Stimulated activated memory B cell treated with anti-CD40 and anti-IgM and Interleukin-4, amounts not matched to agents 10 μg/mL and 1 μg/mL and 100 μg/mL, for 72 hours (primary cell): ENCODE measurements at places on chromosomes 6 and 20.

DNA sequence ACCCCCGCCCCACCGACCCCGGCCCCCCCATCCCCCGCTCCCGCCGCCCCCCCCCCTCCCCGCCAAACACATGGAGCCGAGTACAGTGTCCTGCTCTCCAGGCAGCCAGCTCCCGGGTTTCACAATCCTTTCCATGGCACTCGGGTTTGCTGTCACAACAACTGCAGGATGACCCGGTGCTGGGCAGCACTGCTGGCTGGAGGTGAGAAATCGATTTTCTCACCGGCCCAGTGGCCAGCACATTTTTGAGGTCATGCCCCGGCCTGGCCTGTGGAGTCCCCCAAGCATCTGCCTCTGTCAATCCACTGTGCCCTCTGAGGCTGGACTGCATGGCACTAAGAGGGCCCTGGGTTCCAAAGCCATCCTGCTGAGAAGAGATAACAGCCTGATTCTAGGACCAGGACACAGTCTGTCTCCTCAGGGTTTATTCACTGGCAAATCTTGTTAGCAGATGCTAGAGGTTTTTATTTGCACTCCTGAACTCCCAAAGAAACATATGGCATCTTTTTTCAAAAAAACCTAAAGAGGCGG, 129.5 kb downstream of the NFATC2 start:
- H3K4me1 ChIP-seq: peaks cover 67% of the 10 kb centered on the region
- peaks cover 55% of the 10 kb centered on the region for H3K36me3 ChIP-seq
- H3K4me3 ChIP-seq: no peak overlapping the region

DNA sequence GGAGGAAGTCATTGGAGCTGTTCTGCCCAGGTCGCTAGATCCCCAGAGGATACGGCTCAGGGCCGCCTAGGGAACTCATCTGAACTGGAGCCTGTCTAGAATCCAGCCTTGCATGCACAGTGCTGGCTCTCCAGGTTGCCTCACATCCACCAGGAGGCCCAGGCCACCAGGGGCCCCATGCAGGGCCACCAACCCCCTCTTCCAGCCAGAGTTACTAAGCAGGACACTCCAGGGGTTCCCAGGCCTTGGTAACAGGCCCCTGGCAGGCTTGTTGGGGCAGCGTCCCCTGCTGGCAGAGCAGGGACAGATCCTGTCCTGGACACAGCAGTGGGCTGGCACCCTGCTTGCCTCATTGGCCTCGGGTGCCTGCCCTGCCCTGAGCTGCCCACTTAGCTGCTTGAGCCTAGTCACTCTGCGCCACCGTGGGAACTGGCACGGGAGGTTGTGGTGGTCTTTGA, 35.3 kb downstream of the EFCAB8 start:
- no peak overlapping the region for H3K4me3 ChIP-seq
- no peaks in the 10 kb centered on the region for H3K36me3 ChIP-seq
- no peak overlapping the region for H3K27ac ChIP-seq

GRCh38 chr6:112281821-112282615, 27.7 kb upstream of the LAMA4 start:
- H3K4me1 ChIP-seq: no peaks in the 10 kb centered on the region
- peaks cover 13% of the 10 kb centered on the region for H3K27me3 ChIP-seq
- no peak overlapping the region for H3K27ac ChIP-seq
- ATAC-seq: no peak

DNA sequence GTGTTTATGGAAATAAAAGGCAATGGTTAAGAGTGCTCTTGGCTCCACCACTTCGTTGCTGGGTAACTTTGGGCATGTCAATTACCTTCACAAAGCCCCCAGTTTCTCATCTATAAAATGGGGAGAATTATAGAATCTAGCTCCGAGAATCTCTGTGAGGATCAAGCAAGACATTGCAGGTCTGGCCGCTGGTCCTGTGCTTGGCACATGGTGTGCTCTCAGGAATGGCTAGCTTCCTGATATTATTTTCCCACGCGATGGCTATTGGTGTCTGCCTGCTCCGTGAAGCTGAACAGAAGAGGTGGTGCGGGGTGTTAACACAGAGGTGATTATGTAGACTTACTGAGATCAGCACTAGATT, 57.0 kb downstream of the NOX3 start:
- ATAC-seq: no peak
- H3K36me3 ChIP-seq: no peaks in the 10 kb centered on the region
- H3K27ac ChIP-seq: no peak overlapping the region
- no peak overlapping the region for H3K4me3 ChIP-seq

GRCh38 chr6:25950297-25950696, 12.3 kb upstream of the TRIM38 start:
- ATAC-seq: no peak
- H3K27ac ChIP-seq: no peak overlapping the region
- no peaks in the 10 kb centered on the region for H3K27me3 ChIP-seq
- peaks cover 9% of the 10 kb centered on the region for H3K4me1 ChIP-seq
- H3K36me3 ChIP-seq: peaks cover 5% of the 10 kb centered on the region

GRCh38 chr20:49484180-49485140, 2.0 kb upstream of the KCNB1 start:
- ATAC-seq: peak; percentile 79
- H3K36me3 ChIP-seq: no peaks in the 10 kb centered on the region
- no peak overlapping the region for H3K27ac ChIP-seq
- peak overlapping the region; percentile 75 for H3K4me3 ChIP-seq
- peaks cover 96% of the 10 kb centered on the region for H3K27me3 ChIP-seq

DNA sequence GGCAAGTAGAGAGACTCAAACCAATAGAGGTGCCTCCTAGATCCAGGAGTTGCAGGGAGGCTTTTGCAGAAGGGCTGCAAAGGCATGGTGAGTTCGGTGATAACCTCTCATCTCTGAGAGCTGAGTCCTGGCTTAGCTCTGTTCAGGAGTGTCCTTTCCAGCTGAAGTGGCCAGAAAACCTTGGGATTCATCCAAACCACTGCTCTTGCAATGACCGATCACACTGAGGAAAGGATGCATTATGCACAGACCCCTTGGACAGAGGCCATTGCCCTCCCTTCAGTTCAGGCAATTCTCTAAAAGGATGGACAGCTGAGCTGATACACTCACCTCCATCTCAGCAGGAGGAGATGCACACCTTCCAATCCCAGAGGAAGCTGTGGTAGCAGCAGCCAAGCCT, 158.8 kb upstream of the ENPP5 start:
- no peak for ATAC-seq
- no peaks in the 10 kb centered on the region for H3K36me3 ChIP-seq
- peaks cover 18% of the 10 kb centered on the region for H3K27me3 ChIP-seq
- H3K4me1 ChIP-seq: peaks cover 12% of the 10 kb centered on the region

DNA sequence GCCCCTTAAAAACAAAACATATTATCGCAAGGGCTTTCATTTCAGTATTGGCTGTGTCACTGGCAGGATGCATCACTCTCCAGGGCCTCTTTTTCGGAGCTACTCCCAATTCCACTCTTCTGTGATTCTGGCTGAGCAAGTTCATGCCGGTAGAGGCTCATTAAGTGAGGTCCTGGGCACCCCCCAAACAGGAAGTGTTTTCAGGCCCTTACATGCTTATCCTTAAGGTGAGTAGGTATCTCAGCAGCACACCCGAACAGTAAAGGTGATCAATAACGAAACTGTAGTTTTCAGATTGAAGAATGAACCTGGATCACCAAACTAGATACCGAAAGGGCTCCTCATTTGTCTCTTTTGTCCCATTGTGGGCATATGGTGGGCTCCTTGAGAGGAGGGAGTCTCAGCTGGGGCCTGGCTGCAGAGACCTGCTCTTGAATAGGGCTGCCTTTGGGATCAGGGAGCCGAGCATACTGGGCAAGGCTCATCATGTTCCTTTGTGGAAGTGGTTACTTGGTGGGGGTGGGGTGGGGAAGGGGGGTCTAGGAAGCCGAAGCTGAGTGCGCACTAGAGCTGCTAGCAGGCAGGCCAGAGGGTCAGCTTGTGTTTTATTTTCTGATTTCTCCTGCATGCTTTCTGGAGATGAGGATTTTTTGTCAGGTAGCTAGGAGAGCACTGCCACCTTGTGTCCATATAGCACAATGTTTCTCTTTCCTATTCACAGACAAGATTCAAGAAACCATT, 65.2 kb downstream of the CDS2 start:
- H3K4me1 ChIP-seq: peaks cover 15% of the 10 kb centered on the region
- H3K27ac ChIP-seq: peak overlapping the region; percentile 70
- peaks cover 28% of the 10 kb centered on the region for H3K36me3 ChIP-seq
- ATAC-seq: peak; percentile 68
- no peaks in the 10 kb centered on the region for H3K27me3 ChIP-seq

- H3K27me3 ChIP-seq: no peaks in the 10 kb centered on the region
- H3K4me3 ChIP-seq: no peak overlapping the region
- peaks cover 14% of the 10 kb centered on the region for H3K4me1 ChIP-seq
- peak overlapping the region; percentile 1 for H3K27ac ChIP-seq
- no peaks in the 10 kb centered on the region for H3K36me3 ChIP-seq
Observed at GRCh38 chr6:37095997-37096396, 74.0 kb upstream of the PIM1 start.

DNA sequence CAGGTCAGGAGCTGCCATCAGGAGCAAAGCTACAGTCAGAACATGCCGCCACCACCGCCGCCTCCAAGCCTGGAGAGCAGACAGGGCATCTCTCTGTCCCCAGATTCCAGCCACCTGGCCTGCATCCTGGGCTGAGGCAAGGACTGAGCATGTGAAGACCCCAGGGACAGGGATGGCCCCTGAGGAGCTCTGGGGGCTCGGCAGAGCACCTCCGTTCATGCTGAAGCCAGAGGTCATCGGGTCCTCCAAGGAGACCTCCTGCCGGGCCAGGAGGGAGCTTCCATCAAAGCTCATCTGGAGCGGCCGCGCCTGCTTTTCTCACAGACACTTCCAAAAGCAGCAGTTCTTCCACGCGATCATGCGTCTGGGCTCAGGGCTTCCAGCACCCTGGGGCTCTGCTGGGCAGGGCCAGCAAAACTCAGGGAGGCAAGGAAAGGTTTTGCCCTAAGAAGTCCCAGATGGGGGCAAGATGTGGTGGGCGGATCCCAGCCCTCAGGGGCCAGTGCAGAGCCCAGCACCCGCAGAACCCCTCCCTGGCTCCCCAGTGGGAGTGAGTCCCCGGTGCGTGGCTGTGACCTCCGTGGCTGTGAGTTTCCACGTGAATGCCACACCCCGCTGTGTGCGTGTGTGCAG, 138.4 kb downstream of the TAF4 start:
- no peak overlapping the region for H3K4me3 ChIP-seq
- H3K36me3 ChIP-seq: no peaks in the 10 kb centered on the region
- H3K27ac ChIP-seq: no peak overlapping the region
- ATAC-seq: no peak
- no peaks in the 10 kb centered on the region for H3K4me1 ChIP-seq

GRCh38 chr6:119880840-119881239, 531.3 kb upstream of the MAN1A1 start:
- H3K27me3 ChIP-seq: no peaks in the 10 kb centered on the region
- no peak overlapping the region for H3K27ac ChIP-seq
- no peaks in the 10 kb centered on the region for H3K4me1 ChIP-seq
- H3K36me3 ChIP-seq: no peaks in the 10 kb centered on the region
- ATAC-seq: no peak

GRCh38 chr6:26103141-26103769, 16.0 kb downstream of the HFE start:
- peaks cover 18% of the 10 kb centered on the region for H3K4me1 ChIP-seq
- H3K27ac ChIP-seq: peak overlapping the region; percentile 96
- H3K27me3 ChIP-seq: no peaks in the 10 kb centered on the region

DNA sequence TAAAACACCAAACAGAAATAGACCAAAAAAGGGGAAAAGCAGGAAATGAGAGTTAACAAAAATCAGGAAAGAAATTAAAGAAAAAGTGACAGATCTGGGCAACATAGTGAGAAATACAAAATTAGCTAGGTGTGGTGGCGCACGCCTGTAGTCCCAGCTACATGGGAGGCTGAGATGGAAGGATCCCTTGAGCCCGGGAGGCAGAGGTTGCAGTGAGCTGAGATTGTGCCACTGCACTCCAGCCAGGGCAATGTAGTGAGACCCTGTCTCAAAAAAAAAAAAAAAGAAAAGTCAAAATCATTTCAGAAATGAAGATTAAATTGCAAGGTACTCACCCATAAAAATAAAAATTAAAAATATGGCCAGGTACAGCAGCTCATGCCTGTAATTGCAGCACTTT, 13.0 kb upstream of the GRM4 start:
- H3K4me3 ChIP-seq: no peak overlapping the region
- peaks cover 14% of the 10 kb centered on the region for H3K4me1 ChIP-seq
- H3K27ac ChIP-seq: no peak overlapping the region

DNA sequence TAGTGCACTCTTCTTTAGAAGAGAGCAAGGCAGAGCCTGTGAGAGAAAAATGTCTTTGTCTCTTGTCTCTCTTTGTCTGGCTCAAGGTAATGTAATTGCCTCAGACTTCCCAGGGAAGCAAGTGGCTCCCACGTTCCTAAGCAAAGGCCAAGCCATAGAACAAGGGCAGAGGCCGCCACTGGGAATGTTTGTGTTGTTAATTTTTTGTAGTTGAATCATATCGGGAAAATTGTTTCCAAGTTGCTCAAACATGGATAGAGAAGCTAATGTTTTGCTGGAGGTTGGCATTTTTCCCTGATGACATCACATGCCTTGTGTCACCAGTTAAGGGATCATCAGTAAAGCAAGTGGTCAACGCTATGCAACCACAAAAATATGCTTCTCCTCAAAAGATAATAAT, 211.5 kb upstream of the FOXA2 start:
- no peak overlapping the region for H3K27ac ChIP-seq
- ATAC-seq: no peak
- no peaks in the 10 kb centered on the region for H3K27me3 ChIP-seq

GRCh38 chr6:87074101-87074621, 20.7 kb downstream of the CGA start:
- peaks cover 3% of the 10 kb centered on the region for H3K4me1 ChIP-seq
- H3K27me3 ChIP-seq: no peaks in the 10 kb centered on the region
- H3K27ac ChIP-seq: no peak overlapping the region
- H3K36me3 ChIP-seq: no peaks in the 10 kb centered on the region
- no peak overlapping the region for H3K4me3 ChIP-seq

DNA sequence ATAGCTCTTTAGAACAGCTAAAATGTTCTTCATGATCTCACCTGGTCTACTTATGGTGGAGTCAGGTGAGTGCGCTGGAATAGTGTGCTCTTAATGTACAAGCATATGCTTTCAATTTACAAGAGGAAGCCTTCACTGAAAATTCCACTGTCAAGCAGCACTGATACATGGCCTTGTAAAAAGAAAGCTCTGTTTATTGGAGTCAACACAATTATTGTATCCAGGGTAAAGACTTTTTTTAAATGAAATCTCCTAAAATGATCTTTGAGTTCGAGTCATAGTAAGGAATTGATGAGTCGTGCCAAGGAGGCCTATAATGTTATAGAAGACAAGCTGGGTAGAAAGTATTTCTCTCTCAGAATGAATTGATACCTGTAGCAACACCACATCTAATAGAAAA, 41.6 kb upstream of the CARMIL1 start:
- no peak overlapping the region for H3K4me3 ChIP-seq
- H3K27me3 ChIP-seq: no peaks in the 10 kb centered on the region
- H3K27ac ChIP-seq: no peak overlapping the region
- H3K4me1 ChIP-seq: no peaks in the 10 kb centered on the region

DNA sequence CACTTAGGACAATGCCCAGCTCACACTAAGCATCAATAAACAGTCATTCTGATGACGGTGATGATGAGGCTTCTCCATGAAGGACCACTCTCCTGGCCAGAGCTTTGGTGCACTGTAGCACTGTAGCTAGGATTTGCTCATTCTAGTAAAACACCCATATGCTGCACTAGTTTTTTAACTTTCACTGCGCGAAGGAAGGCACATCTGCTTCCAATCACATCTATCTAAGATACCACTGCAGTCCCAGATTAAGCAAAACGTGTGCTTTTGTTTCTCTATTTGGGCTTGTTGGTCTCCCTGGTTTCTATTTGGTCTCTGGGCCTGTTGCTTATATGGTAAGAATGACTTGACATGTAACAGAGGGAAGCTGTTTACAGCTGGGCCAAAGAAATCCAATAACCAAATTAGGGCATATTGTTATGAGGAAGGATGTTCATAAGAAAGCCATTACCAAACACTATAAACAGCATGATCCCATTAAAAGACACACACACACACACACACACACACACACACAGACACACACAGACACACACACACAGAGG, 62.4 kb downstream of the FAM229B start:
- peaks cover 25% of the 10 kb centered on the region for H3K4me1 ChIP-seq
- H3K4me3 ChIP-seq: no peak overlapping the region
- peaks cover 9% of the 10 kb centered on the region for H3K27me3 ChIP-seq
- no peak for ATAC-seq
- H3K27ac ChIP-seq: no peak overlapping the region
- no peaks in the 10 kb centered on the region for H3K36me3 ChIP-seq
